Activated T-cell treated with anti-CD3 and anti-CD28 coated beads for 4 hours (primary cell): ENCODE measurements at places on chromosomes 5 and 9.

- DNase-seq = no peak
Measured at GRCh38 chr9:10339152-10339551, 273.6 kb downstream of the PTPRD start.

DNA sequence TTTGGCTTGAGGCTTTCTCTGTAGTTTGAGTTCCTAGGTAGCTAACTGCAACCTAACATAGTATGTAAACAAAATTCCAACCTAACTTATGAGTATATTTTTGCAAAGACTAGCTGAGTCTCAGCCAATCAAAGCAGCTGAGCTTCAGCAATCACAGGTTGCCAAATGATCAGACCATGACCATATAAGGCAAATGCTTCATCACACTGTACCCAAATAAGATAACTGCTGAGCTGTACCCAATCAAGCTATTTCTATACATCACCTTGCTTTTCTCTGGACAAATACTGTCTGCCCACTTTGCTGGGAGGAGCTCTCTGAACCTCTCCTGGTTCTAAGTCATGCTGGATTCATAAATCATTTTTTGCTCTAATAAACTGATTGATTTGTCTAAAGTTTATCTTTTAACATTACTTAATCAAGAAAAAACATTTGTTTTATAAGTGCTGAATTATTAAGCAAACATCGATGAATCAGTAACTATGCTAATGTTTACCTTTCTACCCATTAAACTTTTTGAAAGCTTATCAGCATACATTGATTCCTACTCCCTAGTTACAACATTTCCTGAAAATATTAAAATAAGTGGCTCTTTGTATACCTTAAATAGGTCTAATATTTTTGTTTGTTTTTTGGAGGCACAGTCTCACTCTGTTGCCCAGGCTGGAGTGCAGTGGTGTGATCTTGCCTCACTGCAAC is 129.7 kb upstream of the PCA3 start:
- no peak for DNase-seq

GRCh38 chr5:80837679-80838078 is 122.5 kb upstream of the RASGRF2 start:
- no peak for DNase-seq

DNA sequence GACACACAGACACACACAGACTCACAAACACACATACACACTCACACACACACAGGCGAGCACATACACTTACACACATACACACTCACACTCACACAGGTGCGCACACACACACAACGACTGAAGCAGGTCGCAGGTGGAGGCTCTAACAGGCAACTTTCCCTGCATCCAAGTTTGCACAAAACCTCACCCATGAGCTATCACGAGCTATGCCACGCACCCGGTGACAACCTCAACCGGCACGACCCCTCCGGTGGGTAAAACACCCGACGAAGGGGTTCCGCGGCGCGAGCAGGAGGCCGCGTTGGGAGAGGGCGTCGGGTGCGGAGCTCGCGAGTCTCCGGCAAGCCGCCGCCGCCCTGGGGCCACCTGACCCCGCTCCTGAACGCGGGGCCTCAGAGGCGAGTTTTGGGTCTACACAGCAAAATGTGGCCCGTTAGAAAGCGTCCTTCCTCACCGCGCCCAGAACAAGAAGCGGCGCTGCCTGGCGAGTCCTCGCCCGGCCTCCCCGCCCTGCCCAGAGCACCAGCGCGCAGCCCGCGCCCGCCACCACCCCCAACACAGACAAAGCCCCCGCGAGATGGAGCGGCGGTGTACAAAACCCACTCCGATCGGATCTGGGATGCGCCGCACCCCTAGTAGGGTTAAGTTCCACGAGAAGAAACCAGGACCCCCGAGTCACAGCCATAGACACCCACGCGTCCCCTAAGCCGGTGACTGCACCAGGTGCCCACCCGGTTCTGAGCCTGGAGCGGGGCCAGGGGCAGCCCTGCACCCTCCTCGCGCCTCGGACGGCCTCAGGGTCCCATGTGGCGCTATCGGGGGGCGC is 665 bp downstream of the SLC6A3 start:
- no peak for DNase-seq

DNA sequence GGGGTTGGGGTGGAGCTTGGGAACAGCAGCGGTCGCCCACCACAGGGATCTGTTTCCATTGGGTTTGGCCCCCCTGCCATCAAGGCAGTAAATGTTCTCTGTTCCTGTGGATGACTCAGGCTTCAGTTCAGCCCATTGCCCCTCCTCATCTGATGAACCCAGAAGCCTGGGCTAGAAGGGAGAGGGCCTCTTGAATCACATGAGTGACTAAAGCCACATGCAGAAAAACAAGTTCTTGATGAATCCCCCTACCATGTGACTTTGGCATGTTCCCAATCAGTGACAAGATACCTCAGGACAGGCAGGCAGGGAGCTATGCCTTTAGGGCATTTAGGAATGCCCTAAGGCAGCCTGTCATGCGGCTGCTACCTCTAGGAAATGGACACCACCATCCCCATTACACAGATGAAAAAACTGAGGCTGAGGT is 2.5 kb downstream of the SH3PXD2B start:
- DNase-seq = no peak

DNA sequence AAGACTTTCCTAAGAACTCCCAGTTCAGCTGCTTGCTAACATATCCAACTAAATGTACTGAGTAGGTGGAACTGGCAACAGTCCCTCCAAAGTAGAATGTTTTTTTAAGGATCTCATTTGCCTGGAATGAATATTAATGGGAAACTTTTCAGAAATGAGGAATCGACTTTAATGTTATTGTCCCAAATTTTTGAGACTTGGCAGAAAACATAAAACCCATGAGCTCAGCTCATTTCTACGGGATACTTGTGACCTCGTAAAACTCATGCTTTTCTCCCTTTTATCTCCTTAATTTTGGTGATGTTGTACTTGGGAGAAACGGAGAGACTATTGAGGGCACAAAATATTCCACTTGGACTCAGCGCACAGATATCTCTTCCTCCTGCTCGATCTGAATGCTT is 296.8 kb downstream of the EBF1 start:
- DNase-seq = no peak

GRCh38 chr5:83714810-83715209 is 5.8 kb downstream of the HAPLN1 start:
- no peak for DNase-seq

- DNase-seq = no peak
Measured at GRCh38 chr5:74404574-74405508, 235.7 kb downstream of the ENC1 start.

GRCh38 chr5:54311176-54311677 is 854 bp upstream of the ARL15 start:
- DNase-seq = no peak

- DNase-seq = no peak
Measured at GRCh38 chr5:10775646-10776045, 14.6 kb upstream of the DAP start.

DNA sequence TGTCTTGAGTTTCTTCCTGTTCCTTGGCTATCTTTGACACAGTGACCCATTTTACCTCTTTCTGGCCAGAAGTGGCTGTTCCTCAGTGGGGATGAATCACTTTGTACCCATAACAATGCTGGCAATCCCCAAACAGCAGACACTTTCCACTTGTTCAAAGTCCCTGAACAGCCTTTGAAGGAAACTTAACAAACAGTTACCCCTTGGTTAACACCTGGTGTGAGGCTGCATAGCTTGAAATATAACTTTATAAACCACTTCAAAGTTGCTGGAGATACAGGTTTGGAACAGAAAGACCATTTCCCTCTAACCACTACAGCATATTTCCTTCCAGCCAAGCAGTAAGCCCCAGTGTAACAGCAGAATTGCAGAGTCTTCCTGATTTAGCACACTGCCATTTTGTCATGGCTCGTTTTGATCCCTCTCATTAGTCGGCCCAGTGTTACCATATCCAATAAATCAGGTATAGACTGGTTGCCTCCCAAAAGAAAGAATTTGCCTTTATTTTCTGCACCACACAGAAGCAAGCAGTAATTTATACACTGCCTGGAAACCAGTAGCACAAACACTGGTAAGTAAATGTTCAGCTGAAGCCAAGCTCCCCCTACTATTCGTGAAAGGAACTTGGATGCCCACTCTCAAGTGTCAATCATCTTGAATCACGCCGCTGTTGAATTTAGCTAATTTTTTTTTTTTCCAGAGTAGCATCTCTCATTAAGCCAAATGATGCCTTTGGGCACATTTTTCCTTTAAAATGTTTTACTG is 225.9 kb downstream of the PIK3R1 start:
- DNase-seq = no peak

- no peak for DNase-seq
Measured at GRCh38 chr5:77186652-77187370, 23.7 kb upstream of the PDE8B start.

DNA sequence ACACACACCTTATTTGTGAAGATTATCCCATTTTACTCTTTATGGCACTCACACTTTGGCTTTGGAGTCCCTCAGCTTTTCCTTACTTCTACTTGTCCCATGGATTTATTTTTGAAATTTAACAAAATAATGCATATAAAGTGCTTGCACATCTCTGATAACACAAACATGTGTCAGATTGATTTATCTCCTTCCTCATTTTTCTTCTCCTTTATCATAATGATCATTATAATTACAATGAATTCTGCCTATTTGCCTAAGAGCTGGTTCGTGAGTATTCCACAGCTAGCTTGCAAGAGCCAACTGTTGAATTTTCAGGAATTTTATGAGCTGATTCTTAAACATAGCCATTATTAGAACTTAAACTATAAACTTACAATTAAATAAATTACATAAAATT is 347.7 kb downstream of the CHSY3 start:
- no peak for DNase-seq

DNA sequence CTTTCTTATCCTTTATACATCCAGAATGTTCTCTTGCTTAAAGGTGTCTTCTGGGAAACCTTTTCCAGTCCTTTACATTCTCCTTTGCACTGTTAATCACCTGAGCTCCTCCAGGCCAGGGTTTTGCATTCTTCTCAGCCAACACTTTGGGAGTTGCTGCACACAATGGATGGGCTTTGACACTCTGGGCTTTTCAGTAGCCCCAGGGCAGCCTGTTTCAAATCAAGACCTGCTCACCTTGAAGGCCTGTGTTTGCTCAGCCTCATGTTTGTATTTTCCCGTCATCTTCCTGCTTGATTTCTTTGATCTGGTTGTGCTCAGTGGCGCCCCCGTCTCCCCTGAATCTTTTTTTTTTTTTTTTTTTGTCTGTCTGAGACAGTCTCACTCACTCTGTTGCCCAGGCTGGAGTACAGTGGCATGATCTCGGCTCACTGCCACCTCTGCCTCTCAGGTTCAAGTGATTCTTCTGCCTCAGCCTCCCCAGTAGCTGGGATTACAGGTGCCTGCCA is 41.0 kb downstream of the DMRT1 start:
- no peak for DNase-seq

DNA sequence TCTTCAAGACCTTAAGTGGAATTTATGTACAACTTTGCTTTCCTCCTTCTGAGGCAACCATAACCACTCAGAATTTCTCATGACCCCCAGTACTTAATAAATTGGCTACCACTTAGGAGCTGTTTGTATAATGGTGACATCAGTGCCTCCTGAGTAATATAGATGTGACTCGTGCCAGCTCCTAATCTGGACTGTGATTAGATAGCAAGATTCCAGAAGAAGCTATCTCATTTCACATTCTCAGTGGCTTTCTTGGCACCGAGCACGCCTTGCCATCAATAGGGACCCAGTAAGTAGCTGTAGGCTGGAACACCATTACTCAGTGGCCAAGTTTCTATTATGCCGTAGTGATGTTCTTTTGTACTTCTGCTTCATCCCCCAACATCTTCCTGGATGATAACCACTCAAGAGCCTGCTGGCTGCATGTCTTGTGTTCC is 228.8 kb downstream of the CD180 start:
- DNase-seq = no peak

DNA sequence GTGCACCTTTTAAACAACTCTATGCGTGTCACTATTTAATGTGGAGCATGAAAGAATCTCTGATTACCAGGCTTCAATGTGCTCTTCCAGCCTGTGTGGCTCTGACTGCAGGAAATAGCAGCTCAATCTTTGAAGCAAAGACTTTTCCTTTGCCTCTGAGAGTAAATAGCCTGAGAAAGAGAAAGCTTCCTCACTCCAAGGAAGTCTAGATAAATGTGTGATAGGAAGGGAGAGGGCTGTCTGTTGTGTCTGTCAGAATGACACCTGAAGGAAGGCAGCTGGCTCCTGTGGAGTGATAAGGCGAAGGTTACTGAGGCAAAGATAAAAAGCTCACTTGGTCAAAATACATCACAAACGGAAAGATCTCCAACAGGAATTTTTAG is 205.3 kb upstream of the HAPLN1 start:
- DNase-seq = no peak

GRCh38 chr9:95425910-95426551 is 90.7 kb downstream of the PTCH1 start:
- no peak for DNase-seq

GRCh38 chr5:179268399-179268952 is 76.8 kb downstream of the ADAMTS2 start:
- DNase-seq = no peak

GRCh38 chr5:516338-516925 is 7.8 kb downstream of the SLC9A3 start:
- DNase-seq = no peak

- no peak for DNase-seq
Measured at GRCh38 chr9:125744616-125745015, 2.6 kb upstream of the PBX3 start.

GRCh38 chr5:94744906-94745305 is 126.4 kb downstream of the SLF1 start:
- no peak for DNase-seq

- no peak for DNase-seq
Measured at GRCh38 chr5:56588636-56589480, 226.5 kb upstream of the MAP3K1 start.

DNA sequence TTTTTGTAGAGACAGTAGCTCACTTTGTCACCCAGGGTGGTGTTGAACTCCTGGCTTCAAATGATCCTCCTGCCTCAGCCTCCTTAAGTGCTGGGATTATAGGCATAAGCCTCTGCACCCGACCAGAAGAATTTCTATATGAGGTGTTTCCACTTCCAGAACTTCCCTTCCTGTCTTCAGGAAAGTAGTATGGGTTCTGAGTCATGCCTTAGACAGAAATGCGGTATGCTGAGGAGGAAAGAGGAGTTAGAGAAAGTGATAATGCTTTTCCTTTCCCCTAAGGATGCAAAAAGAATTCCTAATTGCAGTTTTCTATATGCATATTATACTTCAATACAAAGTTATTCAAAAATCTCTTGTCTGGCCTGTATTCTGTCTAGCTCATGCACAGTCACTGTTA is 16.4 kb upstream of the ADAMTSL1 start:
- no peak for DNase-seq

GRCh38 chr9:95570150-95570549 is 53.4 kb upstream of the PTCH1 start:
- no peak for DNase-seq

GRCh38 chr9:114030364-114030763 is 47.7 kb downstream of the AMBP start:
- no peak for DNase-seq

DNA sequence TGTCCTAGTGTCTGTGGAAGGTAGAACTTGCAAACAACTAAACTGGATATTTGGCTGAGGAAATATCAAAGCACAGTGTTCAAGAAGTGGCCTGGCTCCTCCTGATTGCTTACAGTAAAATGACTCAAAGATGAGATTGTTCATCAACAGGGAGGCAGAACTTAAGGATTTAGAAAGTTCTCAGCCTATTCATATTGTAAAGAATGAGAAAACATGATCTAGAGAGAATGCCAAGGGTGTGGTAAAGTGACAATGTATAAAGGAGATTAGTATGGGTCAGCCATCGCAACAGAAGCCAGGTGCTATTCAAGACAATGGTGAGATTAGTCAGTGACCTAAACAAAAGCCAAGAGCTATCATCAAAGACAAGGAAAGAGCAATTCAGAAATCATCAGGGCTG is 372.3 kb downstream of the SPOCK1 start:
- no peak for DNase-seq

GRCh38 chr9:131651160-131651559 is 88.7 kb downstream of the RAPGEF1 start:
- no peak for DNase-seq

- no peak for DNase-seq
Measured at GRCh38 chr9:15421990-15422371, 695 bp upstream of the SNAPC3 start.
